ENCODE measurements at places on chromosomes 16 and 17. TPM values are rescaled to one million over a fixed set of nuclear protein-coding genes. Genes with fewer than 3 reads are reported as not detected.

DNA sequence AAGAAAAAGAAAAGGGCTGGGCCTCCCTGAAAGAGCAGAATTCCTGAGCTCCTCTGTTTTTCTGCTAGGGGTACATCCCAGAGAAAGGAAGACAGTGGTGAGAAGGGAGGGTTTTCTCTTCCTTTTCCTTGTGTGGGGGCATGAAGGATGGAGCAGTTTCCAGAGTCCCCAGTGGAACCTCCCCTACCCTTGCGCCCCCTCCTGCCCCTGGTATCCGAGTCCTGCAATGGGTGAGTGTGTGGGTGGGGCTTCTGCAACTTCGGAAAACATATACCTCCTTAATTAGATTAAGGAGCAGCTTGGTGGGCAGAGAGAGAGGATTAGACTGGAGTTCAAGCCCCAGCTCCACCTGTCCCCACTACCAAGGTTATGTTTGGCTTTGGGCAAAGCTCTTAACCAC lies 5.4 kb upstream of the GIP start:
- no peak for DNase-seq

- DNase-seq, result no peak
Measured at GRCh38 chr16:49498666-49499413, 125.2 kb downstream of the C16orf78 start.

GRCh38 chr17:27496971-27497370 lies 40.7 kb downstream of the KSR1 start:
- DNase-seq, result no peak

- DNase-seq, result no peak
Measured at GRCh38 chr17:45940826-45941225, 46.5 kb downstream of the MAPT start.

DNA sequence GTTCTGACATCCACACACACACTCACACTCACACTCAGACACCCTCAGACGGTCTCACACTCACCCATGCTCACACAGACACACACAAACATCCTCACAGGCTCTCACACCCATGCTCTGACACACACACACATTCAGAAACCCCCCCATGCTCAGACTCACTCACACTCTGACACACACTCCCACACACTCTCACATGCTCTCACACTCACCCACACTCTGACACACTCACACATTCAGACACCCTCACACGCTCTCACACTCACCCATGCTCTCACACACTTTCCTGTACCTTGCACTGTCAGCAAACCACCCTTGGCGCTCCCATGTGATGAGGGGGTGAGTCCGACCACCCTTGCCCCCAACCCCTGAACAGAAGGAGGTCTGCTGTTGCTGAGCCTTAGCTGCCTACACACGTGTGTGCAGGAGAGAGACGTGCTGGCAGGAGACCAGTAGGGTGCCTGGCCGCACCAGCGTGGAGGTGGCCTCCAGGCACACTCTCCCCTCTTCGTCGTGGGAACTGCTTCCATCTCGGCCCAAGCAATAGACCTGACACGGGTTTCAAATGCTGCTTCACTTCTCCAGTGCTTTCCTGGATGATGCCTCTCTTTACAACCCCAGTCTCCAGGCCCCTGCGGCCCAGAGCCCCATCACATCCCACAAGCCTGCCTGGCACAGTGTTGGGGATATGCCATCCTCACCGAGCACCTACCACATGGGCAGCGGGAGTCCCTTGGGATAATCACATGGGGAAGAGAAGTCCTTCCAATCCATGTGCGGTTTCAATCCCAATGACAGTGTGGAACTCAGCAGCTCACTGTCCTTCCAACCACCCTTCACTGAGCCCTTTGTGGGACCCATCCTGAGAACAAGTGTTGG lies 267.8 kb upstream of the FOXF1 start:
- no peak for DNase-seq

- DNase-seq, result no peak
Measured at GRCh38 chr17:58788199-58788598, 32.5 kb downstream of the PPM1E start.

- no peak for DNase-seq
Measured at GRCh38 chr16:85028685-85029407, 1.3 kb downstream of the KIAA0513 start.

DNA sequence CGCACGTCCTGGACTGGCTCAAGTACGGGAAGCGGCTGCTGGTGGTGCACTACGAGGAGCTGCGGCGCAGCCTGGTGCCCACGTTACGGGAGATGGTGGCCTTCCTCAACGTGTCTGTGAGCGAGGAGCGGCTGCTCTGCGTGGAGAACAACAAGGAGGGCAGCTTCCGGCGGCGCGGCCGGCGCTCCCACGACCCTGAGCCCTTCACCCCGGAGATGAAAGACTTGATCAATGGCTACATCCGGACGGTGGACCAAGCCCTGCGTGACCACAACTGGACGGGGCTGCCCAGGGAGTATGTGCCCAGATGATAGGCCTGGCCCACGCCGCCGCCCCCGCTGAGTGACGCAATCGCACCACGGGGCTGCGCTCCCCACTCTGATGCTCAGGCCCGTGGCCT lies 50.2 kb downstream of the WSCD1 start:
- no peak for DNase-seq

- DNase-seq, result no peak
Measured at GRCh38 chr17:3911271-3912053, 4.8 kb downstream of the P2RX1 start.

DNA sequence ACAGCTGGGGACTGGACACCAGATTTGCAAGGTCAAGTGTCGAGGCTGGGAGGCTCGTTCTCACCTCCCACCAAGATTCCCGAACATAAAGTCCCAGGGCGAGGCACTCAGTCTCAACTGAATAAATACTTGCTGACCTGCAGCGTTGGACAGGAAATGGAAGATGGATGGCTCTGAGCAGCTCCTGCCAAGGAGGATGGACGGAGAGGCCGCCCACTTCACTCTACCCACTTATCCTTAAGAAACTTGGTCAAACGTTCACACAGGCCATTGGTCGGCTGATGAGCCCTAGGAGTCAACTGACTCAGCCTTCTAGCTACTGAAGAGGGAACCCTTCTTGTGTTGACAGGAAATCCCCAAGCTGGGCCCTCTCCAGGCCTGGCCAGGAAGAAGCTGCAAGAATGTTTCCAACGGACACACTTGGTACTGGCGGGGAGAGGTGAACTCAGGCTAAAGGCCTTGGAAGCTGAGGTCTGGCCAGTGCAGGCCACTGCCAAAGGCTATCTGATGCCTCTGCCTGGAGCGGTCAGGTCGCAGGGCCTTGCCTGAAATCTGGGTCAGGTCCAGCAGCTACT lies 50.0 kb downstream of the VAC14 start:
- peak; percentile 72 for DNase-seq

GRCh38 chr16:23702951-23703350 lies 10.1 kb downstream of the ERN2 start:
- no peak for DNase-seq

- no peak for DNase-seq
Measured at GRCh38 chr16:54199487-54200160, 87.0 kb downstream of the IRX3 start.

GRCh38 chr16:72444696-72445095 lies 272.7 kb upstream of the PMFBP1 start:
- DNase-seq, result no peak

DNA sequence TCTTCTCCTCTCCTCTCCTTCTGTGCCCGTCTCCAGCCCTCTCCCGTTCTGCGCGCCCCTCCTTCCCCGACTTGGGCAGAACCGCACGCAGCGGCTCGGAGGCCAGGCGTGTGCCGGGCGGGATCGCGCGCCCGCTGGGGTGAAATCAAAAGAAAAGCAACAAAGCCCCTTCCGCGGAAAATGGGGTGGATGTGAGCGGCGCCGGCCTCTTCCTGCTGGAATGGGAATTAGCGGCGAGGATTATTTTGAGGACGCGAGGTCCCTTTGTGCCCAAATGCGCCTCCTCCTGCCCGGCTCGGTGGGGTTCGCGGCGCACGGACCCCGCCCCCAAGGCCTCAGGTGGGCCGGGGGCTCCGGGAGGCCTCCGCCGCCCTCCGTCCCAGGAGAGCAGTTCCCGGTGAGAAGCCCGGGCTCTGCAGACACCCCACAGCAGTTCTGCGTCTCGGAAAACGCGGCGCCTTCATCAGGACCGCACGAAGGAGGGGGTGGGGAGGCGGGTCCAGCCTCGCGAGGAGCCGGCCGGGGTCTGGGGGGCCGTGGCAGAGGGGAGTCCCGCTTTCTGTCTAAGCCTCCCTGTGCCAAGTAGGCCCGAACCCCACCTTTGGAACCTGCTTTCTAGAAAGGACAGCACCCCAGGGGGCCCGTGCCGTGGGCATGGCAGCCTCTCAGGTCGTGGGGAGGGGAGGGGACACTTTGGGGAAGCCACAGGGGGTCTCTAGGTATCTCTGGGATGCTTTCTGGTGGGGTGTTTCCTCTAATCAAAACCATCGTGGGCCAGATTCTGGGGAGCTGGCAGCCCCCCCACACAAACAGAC lies 91.0 kb upstream of the CBX4 start:
- no peak for DNase-seq

- no peak for DNase-seq
Measured at GRCh38 chr16:9345046-9345445, 253.6 kb downstream of the HAPSTR1 start.

DNA sequence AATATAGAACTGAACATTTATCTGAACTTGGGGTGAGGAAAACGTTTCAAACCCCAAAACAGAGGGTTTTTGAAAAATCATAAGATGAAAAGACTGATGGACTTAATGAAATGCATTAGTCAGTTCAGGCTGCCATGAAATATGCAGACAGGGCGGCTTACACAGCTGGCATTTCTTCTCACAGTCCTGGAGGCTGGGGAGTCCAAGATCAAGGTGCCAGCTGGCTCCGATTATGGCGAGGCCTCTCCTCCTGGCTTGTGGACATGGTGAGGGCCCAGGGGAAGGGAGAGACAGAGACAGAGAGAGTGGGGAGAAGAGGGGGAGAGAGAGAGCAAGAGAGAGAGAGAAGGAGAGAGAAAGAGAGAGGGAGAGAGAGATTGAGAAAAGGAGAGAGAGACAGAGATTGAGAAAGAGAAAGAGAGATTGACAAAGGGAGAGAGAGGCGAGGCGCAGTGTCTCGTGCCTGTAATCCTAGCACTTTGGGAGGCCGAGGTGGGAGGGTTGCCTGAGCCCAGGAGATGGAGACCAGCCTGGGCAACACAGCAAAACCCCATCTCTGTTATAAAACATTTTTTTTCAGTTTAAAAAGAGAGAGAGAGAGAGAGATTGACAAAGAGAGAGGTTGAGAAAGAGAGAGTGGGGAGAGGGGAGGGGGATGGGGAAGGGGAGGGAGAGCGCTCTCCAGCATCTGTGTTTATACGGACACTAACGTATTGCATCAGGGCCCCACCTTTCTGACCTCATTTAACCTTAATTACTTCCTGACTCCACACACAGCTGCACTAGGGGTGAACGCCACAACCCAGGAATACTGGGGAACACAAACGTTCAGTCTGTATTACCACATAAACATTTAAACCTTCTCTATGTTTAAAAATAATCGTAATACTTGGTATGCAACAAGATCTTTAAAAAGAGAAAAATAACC lies 24.6 kb upstream of the RPH3AL start:
- DNase-seq, result no peak

DNA sequence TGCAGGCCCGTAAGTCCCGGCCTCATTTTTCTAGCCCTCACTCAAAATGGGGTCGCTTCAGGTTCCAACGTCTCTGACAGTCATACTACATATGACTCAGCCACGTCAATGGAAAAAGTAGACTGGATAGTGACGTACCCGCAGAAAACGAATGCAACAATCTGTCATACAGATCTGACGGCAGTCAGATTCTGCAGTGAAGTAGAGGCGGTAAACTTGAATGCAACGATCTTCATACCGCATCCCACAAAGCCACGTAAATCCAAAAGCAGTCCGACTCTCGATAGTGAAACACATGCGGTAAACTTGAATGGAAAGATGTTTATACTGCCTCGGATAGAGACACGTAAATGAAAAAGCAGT lies 38.4 kb upstream of the ARL4D start:
- DNase-seq, result peak; percentile 52

GRCh38 chr16:85157813-85158742 lies 45.8 kb upstream of the CIBAR2 start:
- DNase-seq, result no peak

GRCh38 chr16:57610611-57611010 lies 17.8 kb upstream of the ADGRG1 start:
- DNase-seq, result no peak

DNA sequence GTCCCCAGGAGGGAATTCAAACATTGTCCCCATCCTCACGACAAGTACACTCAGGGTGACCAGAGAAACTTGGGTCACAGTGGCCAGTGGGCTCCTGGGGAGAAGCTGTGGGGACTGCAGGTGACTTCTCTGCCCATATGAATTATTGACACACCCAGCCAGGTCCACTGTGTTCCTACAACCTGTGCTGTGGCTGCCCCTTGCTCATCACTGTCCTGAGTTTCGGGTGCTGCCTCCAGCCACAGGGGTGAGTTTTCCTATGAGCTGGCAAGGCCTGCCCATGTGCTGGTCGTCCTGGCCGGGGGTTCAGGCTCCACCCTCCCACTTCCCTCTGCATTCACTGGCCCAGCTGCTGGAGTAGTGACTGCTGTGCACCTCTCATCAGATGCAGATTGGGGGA lies 59.0 kb upstream of the RBFOX3 start:
- DNase-seq, result no peak

GRCh38 chr17:48295362-48296288 lies 134.4 kb downstream of the SKAP1 start:
- no peak for DNase-seq

DNA sequence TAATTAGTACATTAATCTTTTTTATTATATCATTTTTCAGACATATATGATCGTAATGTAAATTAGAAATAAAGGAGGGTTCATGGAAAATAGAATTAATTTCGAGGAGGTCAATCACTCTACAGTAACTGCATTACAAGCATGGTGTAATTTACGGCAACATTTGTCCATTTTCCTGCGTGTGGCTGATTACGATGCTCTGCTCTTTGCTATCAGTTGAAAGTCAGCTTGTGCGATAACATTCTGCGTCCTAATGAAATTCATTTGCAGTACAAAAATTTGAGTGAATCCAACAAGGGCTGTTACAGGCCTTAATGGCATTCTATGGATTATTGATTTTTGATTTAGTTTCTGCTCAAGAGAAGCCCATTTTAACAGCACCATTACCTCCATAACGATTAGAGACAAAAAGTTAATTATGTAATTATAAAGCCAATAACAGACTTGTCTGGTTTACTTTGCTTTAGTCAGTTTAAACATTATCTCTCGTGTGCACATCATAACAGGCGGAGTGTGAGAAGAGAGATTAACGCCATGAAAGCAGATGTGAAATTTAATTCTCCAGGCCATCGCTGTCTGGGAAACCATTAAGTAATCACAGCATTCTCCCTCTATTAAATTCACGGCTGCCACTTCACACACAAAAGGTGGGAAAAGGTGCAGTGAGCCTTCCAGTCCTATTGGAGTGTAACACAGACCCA lies 256.4 kb upstream of the IRX3 start:
- no peak for DNase-seq

GRCh38 chr16:8729779-8730334 lies 55.4 kb downstream of the ABAT start:
- no peak for DNase-seq

The CDH1 gene
- 88.5 TPM for polyA plus RNA-seq

The SBK1 gene
- 21.1 TPM for polyA plus RNA-seq

The CD79B gene
- 4.1 TPM for polyA plus RNA-seq

The TMEM98 gene
- polyA plus RNA-seq, result 210 TPM

The PTGES3L gene
- polyA plus RNA-seq, result 3.2 TPM

The ABCC11 gene
- 0.14 TPM for polyA plus RNA-seq

The OR1A1 gene
- 0.03 TPM for polyA plus RNA-seq
